Nephron progenitor cell (in vitro differentiated cells): ENCODE measurements at places on chromosomes 11 and 22.

DNA sequence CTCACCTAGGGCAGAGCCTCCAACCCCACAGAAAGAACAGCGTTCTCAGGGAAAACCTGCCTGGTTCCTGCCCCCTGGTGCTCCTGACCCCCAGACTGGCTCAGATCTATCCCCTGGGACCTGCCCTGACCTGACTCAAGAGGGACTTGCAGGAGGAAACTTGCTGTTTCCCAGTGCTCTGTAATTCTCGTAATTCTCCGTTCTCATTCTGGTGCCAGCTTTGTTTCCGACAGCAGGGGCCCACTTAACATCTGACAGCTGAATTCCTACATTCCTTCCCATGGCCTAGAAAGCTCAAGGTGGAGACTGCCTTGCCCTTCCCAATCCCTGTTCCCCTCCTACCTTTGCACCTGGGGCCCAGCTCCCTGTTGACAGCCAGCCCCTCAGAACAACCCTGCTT lies 12.5 kb upstream of the CSF2RB start:
- DNase-seq = no peak

DNA sequence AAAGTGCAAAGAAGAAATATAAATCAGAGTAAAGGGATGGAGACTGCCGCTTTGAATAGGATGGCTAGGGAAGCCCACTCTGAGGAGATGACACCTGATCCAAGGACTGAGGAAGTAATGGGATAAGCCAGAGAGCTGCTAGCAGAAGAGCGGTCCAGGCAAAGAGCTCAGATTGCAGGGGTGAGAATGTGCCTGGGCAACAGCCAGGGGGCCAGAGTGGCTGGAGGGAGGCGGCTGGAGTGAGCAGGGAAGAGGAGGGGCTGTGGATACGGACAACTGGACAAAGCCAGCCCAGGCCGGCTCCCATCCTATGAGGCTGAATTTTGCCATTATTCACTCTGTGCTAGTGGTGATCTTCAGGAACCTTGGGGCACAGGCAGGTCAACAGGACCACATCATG lies 360.3 kb upstream of the SYN3 start:
- peak; percentile 6 for DNase-seq

- DNase-seq = no peak
Observed at GRCh38 chr11:762421-763072, 14.7 kb downstream of the GATD1 start.

DNA sequence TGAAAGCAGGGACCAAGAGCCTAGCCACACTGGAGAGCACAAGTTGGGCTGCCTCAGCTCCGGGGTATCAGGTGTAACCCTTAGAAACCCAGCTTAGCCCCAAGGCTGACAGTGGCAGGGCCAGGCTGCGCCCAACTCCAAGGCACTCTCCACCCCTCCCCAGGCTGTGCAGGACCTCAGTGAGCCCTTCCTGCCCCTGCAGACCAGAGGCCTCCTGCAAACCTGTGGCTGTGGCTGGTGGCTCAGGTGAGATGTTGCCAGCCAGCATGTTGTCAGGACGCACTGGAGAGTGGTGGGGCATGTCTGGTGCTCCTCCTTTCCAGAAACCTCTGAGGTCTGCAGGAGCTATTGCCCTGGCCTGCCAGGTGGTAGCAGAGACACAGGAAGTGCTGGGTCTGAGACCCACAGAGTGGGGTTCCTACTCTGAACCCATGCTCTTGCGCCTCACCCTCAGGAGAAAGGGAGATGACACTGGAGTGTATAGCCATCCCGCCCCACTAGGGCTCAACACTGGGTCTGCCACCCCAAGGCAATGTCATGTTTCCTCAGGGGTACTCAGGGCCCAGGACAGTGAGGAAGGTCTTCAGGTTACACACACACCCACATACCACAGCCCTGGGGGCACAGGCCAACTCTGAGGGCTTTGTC lies 2.4 kb upstream of the SCARF2 start:
- no peak for DNase-seq

DNA sequence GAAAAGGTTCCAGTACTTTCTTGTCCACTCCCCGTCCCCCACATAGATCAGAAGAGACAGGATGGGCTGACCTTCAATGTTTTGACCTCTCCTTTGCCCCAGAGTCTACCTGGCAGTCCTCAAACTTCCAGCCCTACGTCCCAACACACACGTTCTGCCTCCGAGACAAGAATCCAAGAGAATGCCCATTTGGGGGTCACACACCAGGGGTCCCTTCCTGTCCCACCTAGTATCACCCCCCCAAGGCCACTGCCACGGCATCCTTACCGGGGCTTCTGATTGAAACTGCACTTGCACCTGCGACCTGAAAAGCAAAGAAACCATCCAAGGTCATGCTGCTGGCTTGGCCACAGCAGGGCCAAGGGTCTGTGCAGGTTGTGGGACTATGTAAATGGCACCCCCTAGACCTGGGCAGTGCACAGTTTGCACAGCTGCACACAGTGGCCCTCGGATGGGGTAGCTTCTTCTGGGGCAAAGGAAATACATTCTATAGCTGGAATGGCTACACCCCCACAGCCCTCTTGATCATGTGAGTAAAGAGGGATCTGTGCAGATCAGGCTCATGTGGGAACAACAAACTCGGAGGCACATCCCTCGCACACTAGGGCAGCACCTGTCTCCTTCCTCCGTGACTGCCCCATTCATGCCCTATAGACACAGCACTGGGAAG lies 16.5 kb upstream of the FXYD2 start:
- DNase-seq = no peak

DNA sequence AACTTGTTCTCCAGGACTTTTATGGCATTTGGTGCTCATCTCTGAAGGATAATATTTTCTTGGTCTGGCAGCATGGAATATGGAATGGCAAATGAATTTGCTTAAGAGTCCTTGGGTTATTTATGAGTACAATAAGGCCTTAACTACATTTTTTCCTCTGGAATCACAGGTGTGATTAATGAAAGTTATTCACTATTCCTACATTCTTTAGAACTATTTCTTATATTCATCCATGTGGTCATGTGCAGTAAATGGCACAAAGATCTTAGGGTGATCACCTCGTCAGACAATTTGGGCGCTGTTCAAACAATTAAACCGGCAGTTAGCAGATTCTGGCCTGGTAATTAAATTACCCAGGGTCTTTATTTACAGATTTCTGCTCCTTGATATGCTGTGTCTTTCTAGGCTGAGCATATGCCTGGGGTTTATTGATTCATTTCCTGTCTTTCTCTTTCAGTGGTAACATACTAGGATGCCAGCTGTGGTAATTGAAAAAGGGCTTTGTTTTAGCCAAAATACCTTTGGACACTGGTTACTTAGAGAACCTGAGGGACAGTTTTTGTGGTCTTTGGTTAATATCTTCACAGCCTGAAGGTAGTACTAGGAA lies 31.6 kb downstream of the SIK2 start:
- DNase-seq = no peak

GRCh38 chr22:24037851-24038765 lies 27.0 kb downstream of the CABIN1 start:
- no peak for DNase-seq

GRCh38 chr22:36925388-36926290 lies 12.2 kb downstream of the CSF2RB start:
- no peak for DNase-seq

GRCh38 chr22:22883090-22883727 lies 4.4 kb upstream of the IGLL5 start:
- no peak for DNase-seq

- no peak for DNase-seq
Observed at GRCh38 chr22:46908641-46909107, 146.2 kb downstream of the TBC1D22A start.

DNA sequence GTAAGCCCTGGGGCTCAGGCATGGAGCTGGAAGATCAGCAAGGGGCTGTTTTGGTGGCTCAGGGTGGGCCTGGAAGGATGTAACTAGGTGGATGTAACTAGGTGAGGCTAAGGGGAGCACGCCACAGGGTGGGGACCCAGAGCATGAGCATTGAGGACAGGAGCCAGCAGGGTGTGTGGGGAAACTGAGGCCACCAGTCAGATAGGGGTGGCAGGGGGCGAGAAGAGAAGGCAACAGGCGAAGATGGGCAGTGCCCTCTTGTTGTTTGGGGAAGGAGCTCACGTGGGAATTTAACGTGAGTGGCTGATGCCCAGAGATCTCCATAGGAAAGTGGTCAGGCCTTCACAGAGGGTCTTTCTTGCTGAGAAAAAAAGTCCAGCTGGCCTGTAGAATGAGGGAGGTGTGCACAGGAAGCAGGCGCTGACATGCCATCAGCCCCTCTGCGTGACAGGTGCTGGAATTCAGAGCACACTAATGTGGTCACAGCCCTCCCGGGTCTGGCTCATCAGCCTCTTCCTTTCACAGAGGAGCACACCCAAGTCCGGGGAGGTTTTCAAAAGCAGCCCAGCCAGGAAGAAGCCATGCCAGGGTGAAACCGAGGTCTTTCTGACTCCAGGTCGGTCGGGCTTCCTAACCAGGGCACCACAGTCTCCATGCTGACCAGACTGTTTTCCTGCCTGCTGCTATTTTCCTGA lies 54.6 kb upstream of the PAX6 start:
- DNase-seq = no peak

- DNase-seq = no peak
Observed at GRCh38 chr11:130719220-130719915, 196.9 kb downstream of the SNX19 start.

GRCh38 chr11:12556155-12556554 lies 118.1 kb upstream of the TEAD1 start:
- no peak for DNase-seq
